ENCODE measurements at places on chromosomes 7 and 10.

DNA sequence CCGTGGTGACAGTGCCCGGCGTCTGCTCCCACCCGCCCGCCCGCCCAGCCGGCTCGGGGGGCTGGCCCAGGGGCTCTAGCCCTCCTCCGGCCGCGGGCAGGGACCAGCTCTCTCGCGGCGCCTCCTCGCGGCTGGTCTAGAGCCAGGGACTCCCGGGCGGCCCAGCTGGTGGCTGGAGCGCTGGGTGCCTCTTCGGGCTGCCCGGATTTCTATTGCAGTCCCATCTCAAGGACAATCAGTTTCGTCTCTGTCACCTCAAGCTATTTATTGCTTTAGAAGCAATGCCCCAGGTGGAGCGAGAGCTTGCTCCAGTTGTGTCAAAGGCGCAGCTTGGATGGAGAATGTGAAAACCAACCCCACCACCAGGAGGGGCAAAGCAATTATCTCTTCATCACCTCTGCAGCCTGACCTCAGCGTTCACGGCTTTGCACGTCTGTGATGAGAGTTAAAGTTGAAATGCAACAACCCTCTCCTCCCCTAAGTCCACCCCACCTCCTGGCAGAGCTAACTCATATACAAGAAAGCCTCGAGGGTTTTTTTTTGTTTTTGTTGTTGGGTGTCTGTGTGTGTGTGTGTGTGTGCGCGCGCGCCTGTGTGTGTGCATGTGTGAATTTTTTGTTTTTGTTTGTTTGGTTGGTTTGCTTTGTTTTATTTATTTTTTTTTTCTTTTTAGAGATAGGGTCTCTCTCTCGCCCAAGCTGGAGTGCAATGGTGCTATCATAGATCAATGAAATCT lies at the start of gene ITGA8:
TSS of gene ITGA8 (minus strand) at position 24 of the 736 bp plus-strand sequence. CDS start 151 bp downstream, outside the sequence.
- no peaks in the 10 kb centered on the region for H3K36me3 ChIP-seq
- H3K4me3 ChIP-seq = no peak within 1 kb of the TSS
- no peak for DNase-seq
- no peak within 1 kb of the TSS for H3K27ac ChIP-seq

DNA sequence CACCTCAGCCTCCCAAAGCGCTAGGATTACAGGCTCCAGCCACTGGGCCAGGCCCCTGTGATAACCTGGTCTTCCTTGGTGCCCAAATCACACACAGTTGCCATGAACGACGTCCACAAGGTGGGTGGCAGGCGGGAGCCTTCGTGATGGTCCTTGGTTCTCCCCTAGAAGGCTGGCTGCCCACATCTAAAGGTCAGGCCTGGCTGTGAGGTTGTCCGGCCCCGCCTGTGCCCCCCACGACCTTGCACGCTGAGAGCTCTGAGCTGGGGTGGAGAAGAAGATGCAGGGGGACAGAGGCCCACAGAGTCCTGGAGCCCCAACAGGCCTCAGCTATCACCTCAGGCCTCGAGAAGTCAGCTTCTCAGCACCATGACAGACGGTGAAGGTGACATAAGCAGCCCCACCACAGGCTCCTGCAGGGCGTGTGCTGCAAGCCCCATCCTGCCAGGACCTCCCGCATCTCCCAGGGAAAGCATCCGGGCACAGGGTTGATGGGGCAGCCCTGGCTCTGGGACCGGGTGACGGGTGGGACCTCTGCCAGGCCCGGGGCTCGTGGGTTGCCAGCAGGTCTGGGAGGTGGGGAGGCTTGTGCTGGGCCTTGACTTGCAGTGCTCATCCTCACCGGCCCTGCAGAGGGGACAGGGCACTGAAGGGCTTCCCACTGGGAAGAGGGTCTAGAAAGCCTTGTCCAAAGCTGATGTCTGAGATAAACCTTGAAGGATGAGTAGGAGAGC lies 217.4 kb downstream of the WDR37 start:
- no peaks in the 10 kb centered on the region for H3K27me3 ChIP-seq
- H3K4me3 ChIP-seq = no peak overlapping the region
- H3K36me3 ChIP-seq = no peaks in the 10 kb centered on the region
- no peaks in the 10 kb centered on the region for H3K4me1 ChIP-seq
- DNase-seq = no peak

GRCh38 chr7:27670676-27671075 lies 8.0 kb upstream of the HIBADH start:
- no peaks in the 10 kb centered on the region for H3K27me3 ChIP-seq
- H3K4me3 ChIP-seq = no peak overlapping the region
- no peaks in the 10 kb centered on the region for H3K4me1 ChIP-seq
- H3K36me3 ChIP-seq = no peaks in the 10 kb centered on the region

- no peaks in the 10 kb centered on the region for H3K36me3 ChIP-seq
- H3K4me3 ChIP-seq = no peak overlapping the region
Measured at GRCh38 chr10:62155054-62155680, 113.5 kb downstream of the RTKN2 start.

- H3K36me3 ChIP-seq = 0 out of 2 replicates have a peak, but pooled peaks cover 2% of the 10 kb centered on the region
- peak overlapping the region; percentile 95 for H3K4me3 ChIP-seq
- peaks cover 33% of the 10 kb centered on the region for H3K4me1 ChIP-seq
- DNase-seq = peak; percentile 97
Measured at GRCh38 chr7:87216701-87217508, 2.6 kb downstream of the TMEM243 start.

DNA sequence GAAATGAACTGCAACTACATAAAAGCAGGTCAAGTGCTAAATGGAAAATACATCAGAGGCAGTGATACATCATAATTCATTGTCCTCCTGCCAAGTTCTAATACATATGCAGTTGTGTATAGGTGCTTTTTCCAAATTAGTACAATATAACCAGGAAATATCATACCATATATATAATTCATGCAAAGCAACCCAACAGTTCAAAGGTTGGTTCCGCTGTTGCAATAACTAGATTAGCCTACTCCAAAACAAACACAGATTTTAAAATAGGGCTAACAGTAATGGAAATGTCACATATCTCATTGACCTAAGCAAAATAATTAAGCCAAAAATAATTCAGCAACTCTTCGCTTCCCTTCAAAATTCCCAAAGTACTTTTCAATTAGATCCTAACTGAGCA lies 88.9 kb upstream of the NEBL start:
- no peak overlapping the region for H3K4me3 ChIP-seq
- no peak overlapping the region for H3K27ac ChIP-seq
- H3K27me3 ChIP-seq = no peaks in the 10 kb centered on the region
- H3K4me1 ChIP-seq = no peaks in the 10 kb centered on the region

DNA sequence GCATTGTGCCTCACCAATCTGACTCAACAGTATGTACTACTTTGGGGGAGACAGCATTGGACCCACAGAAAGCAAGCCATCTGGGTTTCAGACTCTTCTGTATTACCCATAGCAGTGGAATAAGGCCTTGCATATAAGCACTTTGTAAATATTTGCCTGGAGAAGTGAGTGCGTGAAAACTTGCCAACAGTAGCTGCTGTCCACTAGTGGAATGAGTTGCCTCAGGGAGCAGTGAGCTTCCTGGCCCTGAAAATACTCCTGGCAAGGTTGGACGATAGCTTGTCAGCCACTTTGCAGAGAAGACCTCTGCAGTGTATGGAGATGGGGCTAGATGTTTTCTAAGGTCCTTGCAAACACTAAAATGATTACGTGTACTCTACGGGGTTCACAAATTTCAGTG lies 21.6 kb downstream of the GARS1 start:
- no peak for DNase-seq
- H3K4me1 ChIP-seq = no peaks in the 10 kb centered on the region
- H3K4me3 ChIP-seq = no peak overlapping the region
- H3K27me3 ChIP-seq = no peaks in the 10 kb centered on the region
- peaks cover 17% of the 10 kb centered on the region for H3K36me3 ChIP-seq

Data from GM12878 (cell line).